ENCODE measurements at places on chromosomes 4 and X.

GRCh38 chrX:128714425-128714824 lies 662.2 kb upstream of the ACTRT1 start:
- DNase-seq, result no peak

- no peak for DNase-seq
These were observed 50.0 kb downstream of the FGFBP1 start for GRCh38 chr4:15888515-15888914.

- DNase-seq, result no peak
These were observed 349.5 kb downstream of the HS3ST1 start for GRCh38 chr4:11079171-11079570.

DNA sequence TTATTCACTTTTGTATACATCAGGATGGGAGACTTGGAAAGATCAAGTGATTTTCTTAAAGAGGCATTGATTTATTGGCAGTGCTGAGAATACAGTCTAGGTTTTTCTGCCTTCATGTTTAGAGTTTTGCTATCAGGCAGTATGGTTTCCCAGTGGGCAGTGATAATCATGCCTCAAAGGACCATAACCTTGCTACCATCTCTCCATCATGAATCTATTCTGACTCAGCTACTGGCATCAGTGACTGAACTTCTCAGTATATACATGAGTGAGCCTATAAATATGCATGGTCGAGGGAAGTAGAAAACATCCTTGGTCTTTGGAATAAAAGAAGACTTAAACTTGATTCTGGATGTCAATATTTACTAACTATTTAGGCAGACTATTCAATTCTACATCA lies 562.0 kb upstream of the AADAT start:
- no peak for DNase-seq

DNA sequence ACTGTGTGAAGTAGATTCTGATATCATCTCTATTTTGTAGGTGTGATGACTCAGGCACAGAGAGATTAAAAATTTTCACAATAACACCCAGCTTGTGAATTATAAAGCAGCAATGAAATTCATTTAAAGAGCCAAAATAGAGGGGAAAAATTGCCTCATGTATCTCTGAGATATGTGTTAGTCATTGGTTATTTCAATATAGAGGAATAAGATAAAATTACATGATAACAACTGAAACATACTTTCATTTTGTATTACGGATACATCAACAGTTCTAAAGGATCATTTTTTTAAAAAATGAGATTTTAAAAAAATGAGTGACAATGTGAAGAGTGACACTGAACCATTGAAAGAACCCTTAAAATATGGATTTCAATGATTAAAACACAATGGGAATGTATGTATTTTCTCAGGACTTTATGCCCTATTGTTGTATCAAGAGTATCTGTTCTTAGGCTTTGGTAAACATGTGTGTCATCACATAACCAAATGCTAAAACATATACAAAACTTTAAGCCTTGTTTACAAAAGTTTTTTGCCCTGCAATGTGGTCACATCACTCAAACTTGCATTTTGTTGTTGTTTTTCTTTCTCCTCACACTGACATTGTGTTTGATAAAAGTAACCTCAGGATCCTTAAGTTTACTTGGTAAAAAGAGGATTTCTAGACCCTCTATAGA lies 221.3 kb downstream of the ANTXR2 start:
- no peak for DNase-seq

DNA sequence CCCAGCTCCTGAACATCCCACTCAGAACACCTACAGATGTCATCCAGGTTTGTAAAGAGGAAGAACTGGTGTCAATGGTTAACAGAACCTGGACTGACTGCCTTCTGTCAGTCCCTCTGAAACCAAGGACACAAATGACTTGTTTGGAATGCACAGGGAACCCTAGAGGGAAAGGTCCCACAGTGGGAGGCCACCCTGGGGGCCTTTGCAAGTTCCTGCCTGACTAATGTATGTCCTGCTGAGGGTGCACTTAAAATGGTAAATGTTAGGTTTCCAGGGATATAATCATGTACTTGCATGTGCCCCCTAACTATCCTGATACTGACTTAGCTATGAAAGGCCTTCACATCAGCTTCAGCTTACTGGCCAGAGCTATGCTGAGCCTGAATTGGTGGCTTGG lies 15.0 kb upstream of the XAGE2 start:
- no peak for DNase-seq

- DNase-seq, result no peak
These were observed 13.6 kb upstream of the AMTN start for GRCh38 chr4:70504733-70505132.

GRCh38 chrX:68941385-68941952 lies 112.6 kb downstream of the EFNB1 start:
- no peak for DNase-seq

DNA sequence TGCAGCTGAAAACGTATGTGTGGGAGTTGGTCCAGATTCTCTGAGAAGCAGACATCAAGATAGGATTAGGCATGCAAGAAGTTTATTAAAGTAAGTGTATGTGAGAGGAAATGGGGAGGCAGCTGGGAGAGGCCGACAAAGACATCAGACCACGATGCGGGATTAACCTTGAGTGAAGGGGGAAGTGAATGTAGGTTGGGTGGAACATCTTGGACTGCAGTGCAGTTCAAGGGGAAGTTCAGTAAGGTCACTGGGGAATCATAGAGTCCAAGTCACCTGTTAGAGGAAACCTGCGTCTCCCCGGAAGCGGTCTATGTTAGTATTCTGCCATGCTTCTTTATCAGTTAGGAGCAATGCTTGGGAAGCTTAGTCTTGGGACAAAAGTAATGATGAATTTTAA lies 22.0 kb downstream of the CXCL8 start:
- no peak for DNase-seq

- DNase-seq, result no peak
These were observed 507.9 kb downstream of the MID1IP1 start for GRCh38 chrX:39309018-39309635.
